ENCODE measurements at places on chromosomes 1 and 21. TPM values are rescaled to one million over a fixed set of nuclear protein-coding genes. Genes with fewer than 3 reads are reported as not detected.

DNA sequence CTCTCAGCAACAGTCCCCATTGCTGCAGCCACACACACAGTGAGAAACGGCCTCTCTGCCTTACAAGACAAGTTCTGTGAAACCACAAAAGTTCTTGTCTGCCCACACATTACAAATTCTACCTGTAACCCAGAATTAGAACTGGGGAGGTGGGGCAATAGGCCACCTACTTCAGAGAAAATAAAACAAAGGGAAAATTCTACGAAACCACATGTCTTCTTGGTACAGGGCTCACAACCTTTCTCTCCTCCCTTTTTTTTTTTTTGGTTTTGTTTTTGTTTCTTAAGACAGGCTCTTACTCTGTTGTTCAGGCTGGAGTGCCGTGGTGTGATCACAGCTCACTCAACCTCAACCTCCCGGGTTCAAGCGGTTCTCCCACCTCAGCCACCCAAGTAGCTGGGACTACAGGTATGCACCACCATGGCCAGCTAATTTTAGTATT lies 30.2 kb downstream of the LPAR3 start:
- no peak for DNase-seq
- H3K27ac ChIP-seq, result no peak overlapping the region
- peaks cover 8% of the 10 kb centered on the region for H3K36me3 ChIP-seq
- H3K27me3 ChIP-seq, result no peaks in the 10 kb centered on the region
- H3K4me1 ChIP-seq, result no peaks in the 10 kb centered on the region

DNA sequence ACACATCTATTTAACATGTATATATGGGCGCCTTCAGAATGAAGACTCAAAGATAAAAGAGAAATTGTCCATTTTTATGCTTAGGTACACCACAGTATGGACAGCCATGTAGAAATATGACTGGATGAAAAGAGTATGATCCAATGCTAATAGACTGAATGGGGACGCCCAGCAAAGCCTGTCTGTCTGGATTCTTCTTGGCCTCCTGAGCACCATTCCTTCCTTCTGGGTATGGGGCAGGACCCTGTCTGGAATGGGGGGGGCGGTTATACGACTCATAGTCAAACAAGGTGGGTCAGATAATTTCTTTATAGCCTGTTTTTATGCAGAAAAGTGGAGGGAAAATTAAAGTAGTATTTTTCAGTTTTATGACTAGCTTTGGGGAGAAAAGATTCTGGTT lies 81.2 kb upstream of the ABCD3 start:
- no peak overlapping the region for H3K27ac ChIP-seq
- no peak for DNase-seq
- H3K27me3 ChIP-seq, result no peaks in the 10 kb centered on the region
- peaks cover 15% of the 10 kb centered on the region for H3K4me1 ChIP-seq

GRCh38 chr1:214272964-214273533 lies 7.9 kb upstream of the SMYD2 start:
- H3K4me3 ChIP-seq, result no peak overlapping the region
- no peak overlapping the region for H3K27ac ChIP-seq
- no peaks in the 10 kb centered on the region for H3K27me3 ChIP-seq
- no peaks in the 10 kb centered on the region for H3K4me1 ChIP-seq
- H3K36me3 ChIP-seq, result no peaks in the 10 kb centered on the region

DNA sequence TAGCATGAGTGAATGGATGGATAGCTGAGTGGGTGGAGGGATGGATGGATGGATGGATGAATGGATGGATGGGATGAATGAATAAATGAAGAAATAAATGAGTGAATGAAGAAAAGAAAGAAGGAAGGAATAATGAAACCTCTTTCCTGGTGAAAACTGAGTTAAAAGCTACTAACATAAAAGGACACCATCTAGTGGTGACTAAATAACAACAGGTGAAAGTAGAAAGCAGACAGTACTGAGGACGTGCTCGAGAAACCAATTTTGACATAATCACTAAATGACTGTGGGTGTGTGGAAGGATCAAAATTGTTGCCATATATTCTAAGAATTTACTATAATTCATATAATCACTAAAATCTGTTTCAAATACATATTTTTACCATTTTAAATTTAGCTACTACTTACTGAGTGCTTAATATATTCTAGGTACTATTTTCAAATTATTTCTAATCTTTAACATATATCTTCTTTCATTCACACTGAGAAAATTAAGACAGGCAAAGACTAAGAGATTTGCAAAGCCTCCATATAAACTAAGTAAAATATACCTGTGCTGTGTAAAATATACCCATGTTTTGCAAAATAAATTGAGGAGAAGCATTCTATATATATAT lies 522.9 kb downstream of the LRRIQ3 start:
- H3K27ac ChIP-seq, result no peak overlapping the region
- H3K4me3 ChIP-seq, result no peak overlapping the region
- no peaks in the 10 kb centered on the region for H3K4me1 ChIP-seq

Gene PTPN14
- total RNA-seq, result 37.5 TPM

DNA sequence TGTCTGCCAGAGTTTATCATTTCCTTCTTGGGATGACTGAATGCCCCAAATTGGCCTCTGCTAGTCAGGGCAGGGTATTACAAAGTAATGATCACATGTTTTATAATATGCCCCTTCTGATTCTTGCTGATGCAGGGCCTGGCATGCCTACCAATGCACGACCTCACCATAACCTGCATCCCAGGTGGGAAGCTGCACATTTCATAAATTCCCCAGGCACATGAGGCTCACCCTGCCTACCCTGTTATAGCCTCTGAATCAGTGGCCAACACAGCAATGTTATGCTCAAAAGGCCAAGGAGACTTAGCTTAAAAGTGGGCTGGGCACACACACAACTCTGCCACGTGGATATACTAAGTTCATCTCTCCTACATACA lies 28.0 kb upstream of the XPR1 start:
- H3K4me1 ChIP-seq, result no peaks in the 10 kb centered on the region
- no peaks in the 10 kb centered on the region for H3K36me3 ChIP-seq
- no peak overlapping the region for H3K4me3 ChIP-seq
- no peaks in the 10 kb centered on the region for H3K27me3 ChIP-seq
- no peak for DNase-seq

Gene NENF
- 78.4 TPM for total RNA-seq

DNA sequence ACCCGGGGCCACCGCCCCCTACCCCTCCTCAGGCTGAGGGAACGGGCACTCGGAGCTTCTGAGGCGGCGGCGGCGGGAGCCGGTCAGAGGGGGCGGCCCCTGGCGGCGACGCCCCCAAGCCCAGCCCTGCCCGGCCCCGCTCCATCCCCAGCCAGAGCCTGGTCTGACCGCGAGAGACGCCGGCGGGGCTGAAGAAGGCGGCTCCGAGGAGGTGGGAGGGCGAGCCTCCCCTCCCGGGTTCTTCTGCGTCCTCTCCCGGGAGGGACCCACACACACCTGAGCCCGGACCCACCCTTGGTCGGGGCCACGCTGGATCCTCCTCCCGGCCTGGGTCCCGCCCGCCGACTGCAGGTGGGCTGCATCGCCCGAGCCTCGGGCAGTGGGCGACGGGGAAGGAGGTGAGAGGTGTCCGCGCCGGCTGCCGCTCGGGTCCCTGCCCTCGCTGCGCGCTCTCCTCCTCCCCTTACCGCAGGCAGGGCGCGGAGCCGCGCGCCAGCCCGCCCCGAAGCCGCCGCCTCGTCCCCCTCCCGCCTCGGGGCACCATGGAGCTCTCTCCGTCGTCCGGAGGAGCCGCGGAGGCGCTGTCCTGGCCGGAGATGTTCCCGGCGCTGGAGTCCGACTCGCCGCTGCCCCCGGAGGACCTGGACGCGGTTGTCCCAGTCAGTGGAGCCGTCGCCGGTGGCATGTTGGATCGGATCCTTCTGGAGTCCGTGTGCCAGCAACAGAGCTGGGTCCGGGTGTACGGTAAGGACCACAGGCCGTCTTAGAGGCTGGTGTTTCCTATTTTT lies at the start of gene RASAL2:
Gene RASAL2 (plus strand): TSS at position 154 of the 788 bp plus-strand sequence. CDS start 389 bp downstream, at position 543.
- no peaks in the 10 kb centered on the region for H3K27me3 ChIP-seq
- peak within 1 kb of the TSS; percentile 75 for H3K27ac ChIP-seq
- H3K36me3 ChIP-seq, result peaks cover 4% of the 10 kb centered on the region
- no peak for DNase-seq

DNA sequence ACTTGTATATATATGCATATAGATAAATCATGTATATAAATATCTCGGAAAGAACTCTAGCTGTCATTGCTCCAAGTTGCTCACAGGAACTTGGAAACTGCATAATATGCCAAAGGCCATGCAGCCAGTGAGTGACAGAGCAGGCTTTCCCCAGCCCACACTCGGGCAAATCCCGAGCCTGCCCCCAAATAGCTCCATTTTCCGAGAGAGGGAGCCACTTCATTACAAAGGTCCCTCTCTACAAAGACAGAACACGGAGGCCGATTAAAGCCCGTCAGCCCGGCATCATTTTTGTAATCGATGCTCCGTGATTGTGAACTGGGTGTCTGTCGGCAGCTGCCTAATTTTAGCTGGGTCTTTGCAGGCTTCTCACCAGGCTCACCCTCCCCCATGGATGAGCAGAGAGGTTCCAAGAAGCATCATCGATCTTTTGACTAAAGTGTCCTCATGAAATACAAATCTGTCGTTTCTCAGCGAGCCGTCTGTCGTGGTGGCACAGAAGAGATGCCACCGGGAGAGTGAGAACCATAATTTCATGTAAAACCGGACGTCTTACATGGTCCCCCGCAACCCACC lies 663.9 kb downstream of the PTPRU start:
- no peak overlapping the region for H3K27ac ChIP-seq
- H3K27me3 ChIP-seq, result peaks cover 45% of the 10 kb centered on the region
- no peak for DNase-seq
- no peaks in the 10 kb centered on the region for H3K4me1 ChIP-seq
- no peaks in the 10 kb centered on the region for H3K36me3 ChIP-seq

GRCh38 chr1:244365809-244366208 lies 85.9 kb downstream of the ADSS2 start:
- no peak for DNase-seq
- no peak overlapping the region for H3K27ac ChIP-seq
- H3K4me3 ChIP-seq, result no peak overlapping the region

Gene KCNH1
- not detected for total RNA-seq

Gene OR2L2
- total RNA-seq, result not detected

Gene ATP1A4
- total RNA-seq, result not detected

Gene NBPF10
- total RNA-seq, result 1.7 TPM

- DNase-seq, result no peak
- no peaks in the 10 kb centered on the region for H3K27me3 ChIP-seq
- H3K4me3 ChIP-seq, result no peak overlapping the region
- H3K27ac ChIP-seq, result no peak overlapping the region
- no peaks in the 10 kb centered on the region for H3K4me1 ChIP-seq
- no peaks in the 10 kb centered on the region for H3K36me3 ChIP-seq
Observed at GRCh38 chr21:42568376-42568775, 54.7 kb downstream of the SLC37A1 start.

DNA sequence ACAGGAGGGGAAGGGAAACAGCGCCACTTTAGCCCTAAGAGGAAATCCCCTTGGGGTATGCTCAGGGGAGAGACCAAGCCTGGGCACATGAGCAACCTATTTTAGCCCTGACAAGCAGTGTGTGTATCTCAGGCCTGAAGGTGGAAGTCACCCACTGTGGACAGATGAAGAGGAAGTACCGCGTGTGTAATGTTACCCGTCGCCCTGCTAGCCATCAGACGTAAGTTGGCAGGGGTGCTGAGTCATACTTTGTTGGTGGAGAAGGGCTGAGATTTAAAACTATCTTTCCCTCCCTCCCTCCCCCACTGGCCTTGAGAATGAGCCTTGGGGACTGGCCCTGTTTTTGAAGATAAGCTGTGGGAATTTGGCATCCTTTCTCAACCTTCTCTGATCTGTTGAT lies 11.2 kb downstream of the AGO1 start:
- H3K4me1 ChIP-seq, result peaks cover 6% of the 10 kb centered on the region
- no peak overlapping the region for H3K4me3 ChIP-seq
- H3K36me3 ChIP-seq, result peaks cover 15% of the 10 kb centered on the region

GRCh38 chr1:78440381-78440793 lies 50.4 kb upstream of the PTGFR start:
- H3K27ac ChIP-seq, result no peak overlapping the region
- no peaks in the 10 kb centered on the region for H3K4me1 ChIP-seq
- H3K36me3 ChIP-seq, result no peaks in the 10 kb centered on the region
- no peak for DNase-seq
- no peak overlapping the region for H3K4me3 ChIP-seq

Gene NR1I3
- total RNA-seq, result not detected

GRCh38 chr1:111364690-111365089 lies 62.8 kb downstream of the OVGP1 start:
- H3K27ac ChIP-seq, result no peak overlapping the region
- H3K4me1 ChIP-seq, result peaks cover 10% of the 10 kb centered on the region
- peaks cover 19% of the 10 kb centered on the region for H3K27me3 ChIP-seq
- H3K4me3 ChIP-seq, result no peak overlapping the region
- DNase-seq, result no peak

Gene C1orf94
- not detected for total RNA-seq

DNA sequence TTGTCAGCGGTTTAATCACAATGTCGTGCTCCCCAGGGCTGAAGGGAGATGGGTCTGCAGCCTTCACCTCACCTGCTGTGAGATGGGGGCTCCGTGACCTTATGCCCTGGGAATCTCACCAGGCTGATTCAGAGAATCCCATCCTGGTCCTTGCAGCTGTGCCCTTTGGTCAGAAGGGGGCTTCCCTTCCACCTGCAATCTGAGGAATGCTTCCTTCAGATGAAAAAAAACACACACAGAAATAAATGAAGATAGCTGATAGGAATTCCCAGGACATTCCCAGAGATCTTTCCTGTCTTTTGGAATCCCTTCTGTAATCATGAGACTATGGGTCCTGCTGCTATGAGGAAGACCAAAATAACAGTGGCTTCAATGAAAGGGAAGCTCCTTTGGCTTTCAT lies 127.0 kb upstream of the VAMP3 start:
- H3K4me3 ChIP-seq, result no peak overlapping the region
- H3K36me3 ChIP-seq, result no peaks in the 10 kb centered on the region
- H3K27ac ChIP-seq, result no peak overlapping the region

- no peak for DNase-seq
- H3K4me3 ChIP-seq, result peak overlapping the region; percentile 81
- peaks cover 11% of the 10 kb centered on the region for H3K4me1 ChIP-seq
- 0 out of 2 replicates have a peak, but pooled peaks cover 3% of the 10 kb centered on the region for H3K36me3 ChIP-seq
- no peaks in the 10 kb centered on the region for H3K27me3 ChIP-seq
- H3K27ac ChIP-seq, result peak overlapping the region; percentile 25
Observed at GRCh38 chr1:54199151-54199764, 572 bp downstream of the CYB5RL start.

GRCh38 chr1:222335586-222335985 lies 212.3 kb downstream of the HHIPL2 start:
- H3K4me3 ChIP-seq, result no peak overlapping the region
- 0 out of 2 replicates have a peak, but pooled peaks cover 4% of the 10 kb centered on the region for H3K27me3 ChIP-seq
- H3K27ac ChIP-seq, result no peak overlapping the region
- H3K36me3 ChIP-seq, result no peaks in the 10 kb centered on the region
- no peak for DNase-seq
- H3K4me1 ChIP-seq, result no peaks in the 10 kb centered on the region

DNA sequence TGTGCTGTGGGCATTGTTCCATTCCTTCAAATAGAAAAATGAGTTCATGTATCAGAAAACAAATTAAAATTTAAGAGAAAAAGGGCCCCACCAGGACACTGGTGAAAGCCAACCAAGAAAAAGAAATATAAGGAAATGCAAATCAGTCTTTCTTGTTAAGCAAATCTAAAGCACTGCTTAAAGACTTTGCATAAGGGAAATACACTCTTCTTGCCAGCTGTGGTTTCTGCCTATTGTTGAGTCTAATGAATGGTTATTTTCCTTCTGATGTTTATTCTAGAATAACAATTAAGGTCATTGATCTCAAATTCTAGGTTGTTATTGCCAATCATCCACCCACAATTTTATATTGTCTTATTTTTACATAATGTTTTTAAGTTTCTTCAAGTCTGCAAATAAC lies 158.6 kb upstream of the SNX7 start:
- H3K36me3 ChIP-seq, result no peaks in the 10 kb centered on the region
- no peak overlapping the region for H3K27ac ChIP-seq
- H3K4me1 ChIP-seq, result no peaks in the 10 kb centered on the region
- no peaks in the 10 kb centered on the region for H3K27me3 ChIP-seq
- H3K4me3 ChIP-seq, result no peak overlapping the region
